Right forelimb (tissue), 1 donor: ENCODE measurements at places on chromosomes 12 and 14.
A peak's percentile ranks its signal among the peaks of the same experiment; 100 is the strongest.

DNA sequence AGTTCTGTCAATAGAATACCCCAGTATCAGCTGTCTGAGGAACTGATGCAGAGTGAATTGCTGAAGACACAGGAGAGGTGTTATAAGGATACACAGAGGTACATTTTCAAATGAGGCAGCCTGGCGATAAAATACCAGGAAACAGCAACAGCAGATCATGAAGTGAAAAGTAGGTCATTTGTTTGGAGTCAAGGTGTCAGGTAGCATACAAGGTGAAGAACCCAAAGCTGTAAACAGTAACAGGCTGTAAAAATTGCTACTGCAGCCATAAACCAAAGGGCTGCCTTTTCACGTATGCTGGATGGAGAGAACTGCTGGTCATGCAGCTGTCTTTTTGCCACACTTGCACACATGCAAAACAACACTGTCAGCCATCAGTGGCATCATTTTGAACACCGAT is 9.3 kb upstream of the TWF1 start:
- no peak for DNase-seq

DNA sequence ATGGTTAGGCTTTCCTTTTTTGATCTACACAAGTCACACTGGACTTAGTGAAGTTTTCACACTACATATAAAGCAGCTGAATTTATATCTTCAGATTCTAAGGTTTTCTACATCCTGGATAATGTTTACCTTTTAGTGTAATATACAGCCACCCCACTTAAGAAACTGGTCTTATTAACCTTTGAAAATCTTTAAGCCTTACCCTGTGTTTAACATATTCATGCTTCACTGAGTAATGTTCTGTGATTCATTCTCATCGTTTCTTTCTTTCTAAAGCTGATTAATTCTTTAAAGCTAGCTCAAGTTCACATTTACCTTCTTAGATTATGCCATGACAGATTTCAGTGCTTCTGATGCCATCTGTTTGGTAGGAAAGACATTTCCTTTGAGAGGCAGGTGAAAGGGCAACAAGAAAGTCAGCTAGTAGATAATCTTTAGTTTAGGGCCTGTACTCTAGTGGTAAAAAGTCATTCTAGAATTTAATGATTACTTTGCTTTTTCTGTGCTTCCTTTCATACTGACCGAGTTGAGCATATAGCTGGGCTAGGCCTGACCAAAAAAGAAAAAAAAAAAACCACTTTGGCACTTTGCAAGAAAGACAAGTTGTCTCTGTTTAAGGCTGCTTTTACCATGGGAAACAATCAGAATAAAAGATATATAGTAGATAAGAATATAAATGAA is 690.9 kb upstream of the FBXO33 start:
- no peak for DNase-seq

DNA sequence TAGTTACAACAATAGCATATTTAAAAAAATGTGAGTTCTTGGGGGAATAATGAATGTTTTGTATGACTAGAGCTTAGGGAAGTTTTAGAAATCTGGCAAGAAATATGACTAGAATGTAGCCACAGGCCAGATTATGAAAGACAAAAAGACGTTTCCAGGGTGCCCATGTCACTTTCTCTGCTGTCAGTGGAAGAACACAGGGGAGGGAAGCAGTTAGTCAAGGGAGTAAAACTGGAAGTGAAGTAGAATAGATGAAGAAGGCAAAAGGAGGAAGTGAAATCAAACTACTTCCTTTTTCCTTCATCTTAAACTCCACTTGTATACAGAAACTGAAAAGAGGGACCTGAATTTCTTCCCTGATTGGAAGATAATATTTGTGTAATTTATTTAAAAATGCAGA is 81.2 kb upstream of the ATP2B1 start:
- no peak for DNase-seq

DNA sequence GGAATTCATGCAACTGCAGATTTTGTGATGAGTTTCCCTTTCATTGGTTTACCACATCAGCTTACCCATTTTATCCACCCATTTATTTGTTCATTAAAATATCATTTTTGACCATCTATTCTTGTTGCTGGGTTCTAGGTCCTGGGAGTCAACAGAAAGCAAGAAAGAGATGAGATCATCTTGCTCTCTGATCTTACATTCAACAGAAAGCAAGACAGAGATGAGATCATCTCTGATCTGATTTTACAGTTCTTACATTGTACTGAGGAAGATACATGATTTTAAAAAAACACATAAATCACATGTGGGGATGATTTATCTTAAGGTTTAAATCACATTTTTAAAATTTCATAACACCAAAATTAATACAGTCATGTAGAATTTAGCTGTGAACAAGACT is 2.3 kb downstream of the TAS2R46 start:
- DNase-seq = no peak

DNA sequence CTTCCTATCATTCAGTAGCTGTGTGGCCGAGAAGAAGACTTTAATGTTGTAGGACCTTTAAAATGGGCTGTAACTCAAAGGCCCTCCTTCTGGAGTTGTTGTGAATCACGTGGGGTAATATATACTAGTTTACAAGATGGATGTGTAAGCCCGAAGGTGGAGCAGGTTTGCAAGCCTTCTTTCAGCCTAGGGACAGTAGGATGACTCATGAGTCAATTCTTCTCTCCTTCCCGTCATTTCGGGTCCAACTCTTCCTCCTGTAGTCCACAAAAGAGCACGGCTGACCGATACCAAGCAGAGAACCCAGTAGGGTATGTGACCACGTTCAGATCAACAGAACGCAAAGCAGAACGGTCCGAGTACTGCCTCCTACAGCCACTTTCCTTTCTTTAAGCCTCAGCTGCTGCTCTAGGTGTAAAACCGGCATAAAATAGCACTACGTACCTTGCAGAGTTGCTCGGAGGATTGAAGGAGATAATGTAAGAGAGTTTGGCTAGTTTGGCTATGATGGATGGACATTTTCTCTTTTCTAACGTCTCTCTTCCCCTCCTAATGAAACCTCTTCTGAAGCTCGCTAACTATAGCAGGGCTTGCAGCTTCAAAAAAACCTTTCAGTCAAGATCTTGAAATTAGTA is 1.3 kb upstream of the RASSF3 start:
- peak; percentile 47 for DNase-seq

DNA sequence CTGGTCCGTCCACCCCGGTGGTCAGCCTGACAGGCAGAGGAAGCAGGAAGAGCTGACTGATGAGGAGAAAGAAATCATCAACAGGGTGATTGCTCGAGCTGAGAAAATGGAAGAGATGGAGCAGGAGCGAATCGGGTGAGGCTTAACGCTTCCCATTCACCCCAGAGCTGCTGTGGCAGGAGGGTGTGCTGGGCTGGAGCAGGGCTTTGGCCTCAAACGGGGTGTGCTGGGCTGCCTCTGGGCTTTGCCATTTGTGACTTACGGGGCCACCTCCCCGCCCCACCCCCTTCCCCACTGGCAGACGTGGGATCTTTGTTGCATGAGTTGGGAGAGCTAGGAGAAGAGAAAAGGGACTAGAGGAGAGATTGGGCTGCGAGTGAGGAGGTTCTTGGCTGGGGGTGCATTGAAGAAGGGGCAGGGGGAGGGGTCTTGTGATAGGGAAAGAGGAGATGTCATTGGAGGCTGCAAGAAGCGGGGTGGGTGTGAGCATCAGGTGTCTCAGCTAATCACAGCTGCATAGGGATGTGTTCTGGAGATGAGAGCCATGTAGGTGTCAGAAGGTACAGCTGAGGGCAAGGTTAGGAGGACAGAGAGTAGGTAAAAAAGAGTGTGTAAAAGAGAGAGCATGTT is 56.3 kb downstream of the RPH3A start:
- no peak for DNase-seq

GRCh38 chr12:31011746-31012566 is 61.7 kb upstream of the DDX11 start:
- DNase-seq = peak; percentile 26

GRCh38 chr14:94227029-94227428 is 52.9 kb downstream of the PPP4R4 start:
- DNase-seq = no peak

DNA sequence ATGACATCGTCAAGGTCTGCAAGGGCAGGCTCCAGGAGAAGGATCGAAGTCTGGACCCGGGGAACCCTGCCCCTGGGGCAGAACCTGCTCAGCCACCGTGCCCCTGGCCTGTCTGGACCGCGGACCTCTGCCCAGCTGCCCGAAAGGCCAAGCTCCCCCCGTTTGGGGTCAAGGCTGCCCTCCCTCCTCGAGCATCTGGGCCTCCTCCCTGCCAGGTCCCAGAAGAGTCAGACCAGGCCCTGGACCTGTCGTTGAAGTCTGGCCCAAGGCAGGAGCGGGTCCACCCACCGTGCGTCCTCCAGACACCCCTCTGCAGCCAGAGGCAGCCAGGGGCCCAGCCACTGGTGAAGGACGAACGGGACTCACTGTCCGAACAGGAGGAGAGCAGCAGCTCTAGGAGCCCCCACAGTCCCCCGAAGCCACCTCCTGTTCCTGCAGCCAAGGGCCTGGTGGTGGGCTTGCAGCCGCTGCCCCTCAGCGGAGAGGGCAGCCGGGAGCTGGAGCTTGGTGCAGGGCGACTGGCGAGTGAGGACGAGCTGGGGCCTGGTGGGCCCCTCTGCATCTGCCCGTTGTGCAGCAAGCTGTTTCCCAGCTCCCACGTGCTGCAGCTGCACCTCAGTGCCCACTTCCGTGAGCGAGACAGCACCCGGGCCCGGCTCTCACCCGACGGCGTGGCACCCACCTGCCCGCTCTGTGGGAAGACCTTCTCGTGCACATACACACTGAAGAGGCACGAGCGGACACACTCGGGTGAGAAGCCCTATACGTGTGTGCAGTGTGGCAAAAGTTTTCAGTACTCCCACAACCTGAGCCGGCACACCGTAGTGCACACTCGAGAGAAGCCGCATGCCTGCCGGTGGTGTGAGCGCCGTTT is 856 bp downstream of the ZBTB42 start:
- DNase-seq = no peak

DNA sequence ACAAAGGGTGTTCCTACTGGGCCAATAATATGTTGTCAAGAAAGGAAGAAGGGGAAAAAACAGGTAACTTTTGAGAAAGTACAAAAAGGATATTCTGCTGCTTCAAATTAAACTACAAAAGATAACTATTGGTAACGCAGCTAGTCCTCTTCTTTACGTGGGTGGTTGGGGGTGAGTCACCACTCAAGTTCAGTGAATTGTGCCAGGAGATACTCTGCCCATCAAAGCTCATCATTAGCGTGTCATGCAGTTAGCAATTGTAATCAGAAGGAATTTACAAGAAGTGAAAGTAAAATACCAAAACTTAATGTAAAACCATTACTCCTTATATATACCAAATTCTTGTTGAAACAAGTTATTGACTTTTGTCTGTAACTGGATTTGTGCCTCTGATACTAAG is 342.0 kb downstream of the NPAS3 start:
- DNase-seq = no peak

DNA sequence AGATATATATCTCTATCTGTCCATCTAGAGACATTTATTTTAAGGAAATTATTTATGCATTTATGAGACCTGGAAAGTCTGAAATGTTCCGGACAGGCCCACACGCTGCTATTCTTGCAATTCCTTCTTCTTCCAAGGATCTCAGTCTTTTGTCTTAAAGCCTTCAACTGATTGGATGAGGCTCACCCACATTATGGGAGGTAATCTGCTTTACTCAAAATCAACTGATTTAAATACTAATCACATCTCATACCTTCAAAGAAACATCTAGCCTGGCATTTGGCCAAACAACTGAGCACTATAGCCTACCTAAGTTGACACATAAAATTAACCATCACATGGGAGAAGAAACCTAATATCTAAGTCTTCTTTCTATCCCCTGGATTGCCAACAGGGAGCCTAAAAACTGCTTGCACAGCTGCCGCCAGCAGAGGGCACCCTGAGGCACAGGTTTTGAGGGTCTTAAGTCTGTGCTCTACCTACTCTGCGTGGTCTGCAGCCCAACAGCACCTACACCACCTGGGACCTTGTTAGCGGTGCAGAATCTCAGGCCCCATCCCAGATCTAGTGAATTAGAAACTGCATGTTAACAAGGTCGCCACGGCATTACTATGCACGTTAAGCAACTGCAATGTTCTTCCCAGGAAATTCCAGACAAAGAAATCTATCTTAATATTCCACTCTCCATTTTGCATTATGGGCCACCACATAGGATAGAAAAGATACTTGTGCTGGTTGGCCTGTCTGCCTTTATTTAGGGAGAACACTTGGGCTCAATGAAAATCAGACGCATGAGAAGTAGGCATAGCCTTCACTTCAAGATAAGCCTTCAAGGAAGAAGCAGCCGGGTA is 249.7 kb downstream of the FOXG1 start:
- peak; percentile 58 for DNase-seq

DNA sequence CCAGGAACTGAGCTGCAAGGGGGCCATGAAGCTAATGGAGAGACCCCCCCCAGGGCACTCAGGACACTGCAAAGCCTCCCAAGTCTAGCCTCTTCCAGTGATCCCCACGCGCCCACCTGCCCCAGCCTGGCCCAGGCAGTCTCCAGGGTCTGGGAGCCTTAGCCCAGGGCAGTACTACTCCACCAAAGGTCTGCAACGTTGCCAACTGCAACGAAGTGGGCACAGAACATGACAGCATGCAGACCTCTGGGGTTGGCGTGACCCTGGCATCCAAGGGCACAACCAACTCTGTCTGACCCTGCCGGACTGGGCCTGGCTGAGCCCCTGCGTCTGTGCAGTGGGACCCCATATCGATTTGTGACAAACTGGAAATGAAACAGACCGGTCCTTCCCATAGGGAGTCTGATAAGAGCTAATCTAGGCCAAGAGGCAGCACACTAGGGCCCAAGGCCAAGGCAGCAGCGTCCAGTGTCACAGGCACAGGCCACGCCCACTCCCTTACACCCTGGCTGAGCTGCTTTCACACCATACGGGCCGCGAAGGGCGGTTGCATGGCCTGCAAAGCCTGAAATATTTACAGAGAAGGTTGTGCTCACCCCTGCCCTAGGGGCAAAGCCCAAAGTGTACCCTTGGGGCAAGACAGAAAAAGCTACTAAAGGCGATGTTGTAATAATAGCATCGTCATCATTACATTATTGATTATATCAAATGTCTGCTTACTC is 76.7 kb downstream of the NCOR2 start:
- no peak for DNase-seq

- no peak for DNase-seq
Observed at GRCh38 chr14:95227279-95227860, 70.0 kb upstream of the DICER1 start.

- DNase-seq = no peak
Observed at GRCh38 chr14:73814153-73814552, 37.5 kb upstream of the PTGR2 start.
